ENCODE measurements at places on chromosomes 13 and 19.

DNA sequence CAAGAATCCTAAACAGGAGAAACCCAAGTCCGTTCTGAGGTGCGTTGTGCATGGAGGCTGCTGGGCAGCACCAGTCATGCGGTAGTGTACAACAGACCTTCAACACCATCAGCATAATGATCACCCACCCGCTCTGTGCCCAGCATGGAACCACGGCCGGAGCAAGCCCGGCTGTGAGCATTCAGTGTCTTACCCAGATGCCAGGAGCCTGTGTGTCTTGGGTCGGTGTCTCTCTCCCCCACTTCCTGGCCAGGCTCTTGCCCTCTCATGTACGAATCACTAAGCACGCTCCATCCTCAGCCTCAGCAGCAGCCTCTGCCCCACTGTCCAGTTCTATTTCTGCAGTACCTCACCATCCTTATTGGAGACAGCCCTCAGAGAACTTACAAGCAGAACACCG, 231.6 kb upstream of the IRS2 start:
- no peak for DNase-seq

- DNase-seq: no peak
Measured at GRCh38 chr19:53388168-53388567, 6.8 kb upstream of the ZNF765 start.

DNA sequence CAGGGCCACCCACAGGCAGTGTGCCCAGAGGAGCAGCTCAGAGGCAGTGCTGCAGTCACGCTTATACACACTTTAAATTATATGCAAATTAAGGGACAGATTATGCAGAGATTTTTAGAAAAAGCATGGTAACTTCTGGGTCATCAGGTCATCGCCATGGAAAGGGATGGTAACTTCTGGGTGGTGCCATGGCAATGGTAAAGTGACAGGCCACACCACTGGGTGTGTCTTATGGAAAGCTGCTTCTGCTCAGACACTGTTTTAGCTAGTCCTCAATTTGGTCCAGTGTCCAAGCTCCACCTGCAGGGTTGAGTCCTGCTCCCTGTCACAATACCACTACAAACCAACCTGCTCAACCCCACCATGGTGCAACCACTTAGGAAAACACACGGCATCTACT, 29.9 kb upstream of the LSM14A start:
- no peak for DNase-seq

DNA sequence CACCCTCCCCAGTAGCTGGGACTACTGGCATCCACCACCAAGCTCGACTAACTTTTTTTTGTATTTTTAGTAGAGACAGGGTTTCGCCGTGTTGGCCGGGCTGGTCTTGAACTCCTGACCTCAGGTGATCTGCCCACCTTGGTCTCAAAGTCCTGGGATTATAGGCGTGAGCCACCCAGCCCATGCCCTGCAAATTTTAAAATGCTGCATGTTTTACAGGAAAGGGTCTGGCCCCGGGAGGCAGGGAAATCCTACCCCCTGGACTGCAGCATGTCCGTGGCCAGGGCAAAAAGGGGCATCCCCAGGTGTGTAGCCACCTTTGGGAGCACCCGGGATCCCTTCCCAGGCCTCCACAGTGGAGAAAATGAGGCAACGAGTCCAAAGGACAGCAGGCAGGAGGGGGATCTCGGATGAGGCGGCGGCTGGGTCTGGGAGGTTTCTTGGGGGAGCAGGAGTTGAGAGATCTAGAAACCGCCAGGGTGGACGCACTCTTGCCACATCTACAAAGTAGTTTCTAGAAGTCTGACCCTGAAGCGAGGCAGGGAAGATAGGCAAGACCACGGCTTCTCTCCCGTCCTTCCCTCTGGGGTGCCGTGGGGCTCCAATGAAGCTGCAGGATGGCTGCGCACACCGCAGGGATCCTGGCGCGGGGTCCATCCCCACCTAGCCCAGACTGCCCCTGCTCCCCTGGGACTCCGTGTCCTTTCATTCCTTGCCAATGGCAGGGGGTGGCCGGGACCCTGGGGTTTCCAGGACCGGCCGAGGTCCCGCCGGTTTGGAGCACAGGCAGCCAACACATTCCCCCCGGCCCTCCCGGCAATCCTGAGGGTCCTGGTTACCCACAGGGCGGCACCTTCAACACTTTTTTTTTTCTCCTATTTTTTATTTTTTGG, 21.3 kb upstream of the ZBTB7A start:
- no peak for DNase-seq

DNA sequence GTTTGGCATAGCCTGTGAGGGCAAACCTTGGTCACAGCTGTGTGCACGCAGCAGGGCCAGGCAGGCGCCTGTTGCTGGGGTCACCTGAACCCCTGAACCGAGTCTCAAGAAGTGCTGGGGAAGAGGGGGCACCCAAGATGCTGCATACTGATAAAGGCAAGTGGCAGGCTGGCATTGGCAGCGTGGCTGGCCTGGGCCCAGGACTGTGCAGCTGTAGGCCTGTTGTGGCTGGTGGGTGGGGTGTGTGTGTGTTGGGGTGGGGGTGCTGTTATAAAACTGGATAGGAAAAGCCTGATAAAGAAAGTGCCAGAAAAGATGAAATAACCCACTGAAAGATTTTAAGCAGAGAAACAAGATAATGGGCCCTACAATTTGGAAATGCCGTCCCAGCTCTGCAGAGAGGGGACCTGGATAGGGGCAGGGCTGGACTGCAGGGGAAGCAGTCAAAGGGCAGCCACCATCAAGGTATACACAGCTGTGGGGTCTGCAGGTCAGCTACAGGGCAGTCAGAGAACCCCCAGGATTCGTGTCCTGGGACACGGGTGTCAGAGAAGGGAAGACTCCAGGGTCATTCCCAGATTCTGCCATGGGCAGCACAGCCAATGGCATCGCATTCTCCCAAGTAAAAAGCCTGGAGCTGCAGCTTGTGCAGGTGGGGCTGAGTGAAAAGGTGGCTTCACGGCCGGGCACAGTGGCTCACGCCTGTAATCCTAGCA, 33.2 kb downstream of the CILP2 start:
- DNase-seq: no peak

GRCh38 chr13:59991395-59991794, 172.3 kb downstream of the DIAPH3 start:
- DNase-seq: no peak

DNA sequence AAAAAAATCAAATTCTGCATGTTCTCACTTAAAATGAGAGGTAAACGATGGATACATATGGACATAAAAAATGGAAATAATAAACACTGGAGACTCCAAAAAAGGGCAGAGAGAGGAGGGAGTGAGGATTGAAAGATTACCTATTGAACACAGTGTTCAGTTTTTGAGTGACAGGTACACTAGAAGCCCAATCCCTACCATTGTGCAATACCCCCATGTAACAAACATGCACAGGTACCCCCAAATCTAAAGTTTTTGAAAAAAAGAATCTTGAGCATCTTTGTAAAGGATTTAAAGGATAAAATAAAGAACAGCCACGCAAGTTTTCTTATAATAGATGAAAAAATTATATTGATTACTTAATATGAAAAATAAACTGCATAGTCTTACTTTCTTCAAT, 16.7 kb upstream of the CLC start:
- DNase-seq: no peak

GRCh38 chr13:52961256-52961910, 67.2 kb upstream of the OLFM4 start:
- DNase-seq: no peak

- DNase-seq: no peak
Measured at GRCh38 chr13:32126278-32126677, 94.7 kb downstream of the FRY start.

- no peak for DNase-seq
Measured at GRCh38 chr13:91302111-91302510, 45.4 kb upstream of the MIR17HG start.

GRCh38 chr13:114027826-114028225, 54.0 kb upstream of the C13orf46 start:
- DNase-seq: no peak

- no peak for DNase-seq
Measured at GRCh38 chr13:23506071-23506806, 64.0 kb upstream of the TNFRSF19 start.

DNA sequence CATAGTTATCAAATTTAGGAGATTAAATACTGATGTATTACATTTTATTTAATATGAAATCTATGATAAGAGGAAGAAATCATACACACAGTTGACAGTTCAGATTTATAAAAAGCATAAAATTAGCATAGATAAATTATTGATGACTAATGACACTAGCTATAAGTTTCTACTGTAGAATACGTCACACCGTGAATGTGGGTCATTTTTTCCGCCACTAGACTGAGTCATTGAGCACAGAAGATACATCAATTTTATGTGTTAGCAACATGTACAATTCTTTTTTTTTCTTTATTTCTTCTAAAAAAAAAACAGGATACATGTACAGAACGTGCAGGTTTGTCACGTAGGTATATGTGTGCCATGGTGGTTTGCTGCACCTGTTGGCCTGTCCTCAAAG, 22.2 kb downstream of the AP2S1 start:
- DNase-seq: no peak

- DNase-seq: no peak
Measured at GRCh38 chr13:112928972-112929782, 39.8 kb upstream of the MCF2L start.

GRCh38 chr13:109568339-109568818, 218.0 kb downstream of the IRS2 start:
- no peak for DNase-seq

GRCh38 chr19:46783670-46784069, 4.7 kb downstream of the SLC1A5 start:
- DNase-seq: no peak

DNA sequence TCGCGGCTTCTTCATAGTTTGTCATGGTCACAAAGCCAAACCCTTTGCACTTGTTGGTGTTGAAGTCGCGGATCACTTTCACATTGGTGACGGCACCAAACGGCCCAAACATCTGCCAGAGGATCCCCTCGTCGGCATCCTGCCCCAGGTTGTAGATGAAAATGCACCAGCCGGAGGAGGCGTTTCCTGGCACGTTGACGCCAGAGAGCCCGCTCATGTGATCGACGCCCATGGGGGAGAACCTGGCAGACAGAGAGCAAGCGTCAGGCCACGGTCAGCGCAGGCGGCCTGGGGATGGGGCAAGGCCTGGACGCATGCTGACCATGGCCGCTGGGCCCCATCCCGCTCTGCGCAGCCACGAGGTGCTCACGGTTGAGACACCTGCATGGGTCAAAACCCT, 20.1 kb upstream of the TIMM44 start:
- DNase-seq: no peak

DNA sequence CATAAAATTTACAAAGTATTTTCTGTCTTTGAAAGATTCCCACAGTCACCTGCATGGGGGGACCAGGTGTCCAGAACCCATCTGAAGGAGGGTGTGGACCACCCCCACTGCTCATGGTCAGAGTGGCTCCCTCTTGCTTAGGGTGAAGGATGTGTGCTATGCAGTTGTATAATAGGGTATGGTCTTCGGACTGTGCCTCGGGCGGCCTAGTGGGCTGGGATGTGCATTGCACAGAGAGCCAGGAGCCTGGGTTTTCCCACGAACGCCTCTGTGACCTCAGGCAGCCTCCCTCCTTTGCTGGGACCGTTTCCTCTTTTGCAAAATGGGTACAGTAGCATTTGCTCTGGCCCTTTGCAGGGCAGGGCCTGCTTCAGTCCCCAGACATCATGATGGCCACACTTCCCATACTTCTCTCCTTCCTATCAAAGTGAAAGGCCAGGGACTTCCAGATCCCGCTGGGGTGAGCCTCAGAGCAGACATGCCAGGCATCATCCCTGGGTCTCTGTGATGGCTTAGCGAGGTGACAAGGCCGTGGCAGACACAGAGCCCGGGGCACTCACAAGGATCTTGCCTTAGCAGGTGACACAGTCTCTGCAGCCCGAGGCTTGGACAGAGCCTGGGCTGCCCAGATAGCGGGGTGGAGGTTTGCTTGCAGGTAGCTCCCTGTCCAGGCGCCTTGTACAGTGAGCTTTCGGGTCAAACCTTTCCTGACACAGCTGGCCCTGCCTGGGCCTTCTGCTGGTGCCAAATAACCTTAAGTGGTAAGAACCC, 59.4 kb upstream of the ZNF536 start:
- no peak for DNase-seq

DNA sequence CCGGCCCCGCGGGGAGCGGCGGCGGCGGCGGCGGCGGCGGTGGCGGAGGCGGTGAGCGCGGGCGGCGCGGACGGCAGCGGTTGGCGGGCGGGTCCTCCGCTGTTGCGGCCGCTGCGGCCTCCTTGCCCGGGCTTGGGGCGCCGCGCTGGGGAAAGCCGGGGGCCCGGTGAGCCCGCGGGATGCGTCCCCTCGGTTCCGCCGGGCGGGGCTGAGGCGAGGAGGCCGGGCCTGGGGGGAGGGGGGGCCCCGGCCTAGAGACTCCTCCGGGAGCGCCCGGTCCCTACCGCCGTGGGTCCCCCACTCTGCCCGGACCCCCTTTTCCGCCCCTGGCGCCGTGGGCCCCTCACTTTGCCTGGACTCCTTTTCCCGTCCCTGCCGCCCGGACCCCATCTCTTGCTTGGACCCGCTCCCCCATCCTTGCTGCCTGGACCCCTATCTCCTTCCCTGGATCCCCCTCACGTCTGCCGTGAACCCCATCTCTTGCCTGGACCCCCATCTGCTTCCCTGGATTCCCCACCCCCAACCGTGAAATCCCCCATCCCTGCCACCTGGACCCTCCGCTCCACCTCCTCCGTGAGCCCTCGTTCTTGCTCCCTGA, 28.6 kb upstream of the NDUFS7 start:
- DNase-seq: no peak

GRCh38 chr13:93262729-93263345, 36.2 kb downstream of the GPC6 start:
- DNase-seq: no peak

DNA sequence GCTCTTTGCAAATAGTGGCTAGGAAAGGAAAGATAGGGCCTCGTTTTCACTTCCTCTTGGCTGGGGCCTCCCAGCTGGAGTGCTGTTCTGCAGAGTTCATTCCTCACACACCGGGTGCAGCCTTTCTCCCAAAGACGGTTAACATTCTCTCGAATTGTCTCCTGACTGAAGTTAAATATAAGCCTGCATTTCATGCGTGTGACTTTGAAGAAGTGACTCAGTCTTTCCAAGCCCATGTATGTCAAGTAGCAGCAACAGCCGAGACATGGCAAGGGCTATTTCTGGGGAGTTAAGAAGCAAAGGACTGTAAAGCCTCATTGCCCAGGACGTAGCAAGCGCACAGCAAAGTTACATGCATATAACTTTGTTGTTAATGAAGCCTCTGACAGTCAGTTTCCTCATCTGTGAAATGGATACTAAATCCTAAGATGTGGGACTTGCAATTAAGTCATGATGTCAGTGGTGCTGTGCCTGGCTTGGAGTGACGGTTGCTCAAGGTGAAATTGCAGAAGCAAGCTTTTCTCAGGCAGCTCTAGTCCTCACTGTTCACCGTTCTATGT, 502.4 kb downstream of the MYO16 start:
- DNase-seq: no peak

- DNase-seq: no peak
Measured at GRCh38 chr13:72062566-72062965, 195.6 kb upstream of the DACH1 start.

All from NCI-H1436 (cell line).